ENCODE measurements at places on chromosomes 7 and 10.

GRCh38 chr10:62665771-62666170, 138.7 kb upstream of the ADO start:
- no peak for DNase-seq

DNA sequence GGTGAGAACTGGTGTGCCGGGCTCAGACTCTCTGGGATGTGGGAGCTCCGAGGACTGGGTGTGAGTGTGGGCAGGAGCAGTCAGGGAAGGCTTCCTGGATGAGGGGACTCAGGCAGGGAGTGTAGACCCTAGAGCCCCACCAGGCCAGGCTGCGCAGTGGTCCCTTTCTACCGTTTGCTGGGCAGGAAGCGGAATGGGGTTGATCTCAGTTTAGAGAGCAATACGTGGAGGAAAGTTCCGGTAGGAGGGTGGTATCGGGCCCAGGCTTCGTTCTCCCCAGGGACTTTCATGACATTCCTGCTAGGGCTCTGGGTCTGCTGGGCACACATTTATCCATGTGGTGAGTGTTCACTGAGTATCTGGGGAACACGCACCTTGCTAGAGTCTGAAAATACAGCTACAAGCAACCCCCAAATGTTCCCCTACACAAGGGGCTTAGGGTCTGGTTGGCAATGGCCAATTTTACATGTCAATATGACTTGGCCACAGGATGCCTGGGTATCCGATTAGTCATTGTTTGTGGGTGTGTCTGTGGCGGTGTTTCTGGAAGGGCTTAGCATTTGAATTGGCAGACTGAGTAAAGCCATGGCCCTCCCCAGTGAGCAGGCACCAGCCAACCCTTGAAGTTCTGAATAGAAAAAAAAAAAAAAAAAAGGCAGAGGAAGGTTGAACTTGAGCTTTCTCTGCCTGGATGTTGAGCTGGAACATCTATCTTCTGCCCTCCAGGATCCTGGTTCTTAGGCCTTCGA, 20.8 kb downstream of the GHRHR start:
- no peak for DNase-seq

DNA sequence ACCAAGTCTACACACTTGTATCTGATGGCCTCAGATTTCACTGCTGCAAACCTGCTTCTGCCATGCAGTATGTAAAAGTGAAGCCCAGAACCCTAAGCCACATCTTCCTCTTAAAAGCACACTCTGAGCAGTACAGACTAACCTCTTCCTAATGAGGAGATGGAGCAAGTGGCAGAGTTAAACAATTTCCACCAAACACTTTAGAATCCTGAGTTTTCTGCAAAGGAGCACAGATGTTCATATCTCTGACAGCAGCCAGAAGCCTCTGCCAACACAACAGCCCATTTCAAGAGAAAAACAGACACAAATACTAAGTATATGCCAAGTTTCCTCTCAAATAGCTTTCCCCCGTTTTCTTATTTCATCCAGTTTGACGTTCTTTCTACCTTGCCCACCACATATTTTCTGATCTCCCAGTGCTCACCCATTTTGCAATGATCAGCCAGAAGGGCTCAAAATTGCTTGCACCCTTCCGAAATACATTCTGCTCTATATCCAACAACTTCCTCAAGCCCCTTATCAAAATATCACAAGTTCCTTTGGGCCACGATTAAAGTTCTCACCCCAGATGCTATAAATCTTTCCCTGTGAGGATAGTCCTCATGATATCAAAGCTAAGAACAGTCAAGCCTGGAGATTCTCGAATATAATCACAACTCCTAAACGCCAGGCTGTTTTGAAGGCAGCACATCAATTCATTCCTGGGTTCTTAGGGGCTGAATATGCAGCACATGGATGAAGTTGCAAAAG, 27.5 kb downstream of the ELMO1 start:
- DNase-seq = no peak

GRCh38 chr10:114402233-114402632, 2.1 kb downstream of the AFAP1L2 start:
- no peak for DNase-seq

DNA sequence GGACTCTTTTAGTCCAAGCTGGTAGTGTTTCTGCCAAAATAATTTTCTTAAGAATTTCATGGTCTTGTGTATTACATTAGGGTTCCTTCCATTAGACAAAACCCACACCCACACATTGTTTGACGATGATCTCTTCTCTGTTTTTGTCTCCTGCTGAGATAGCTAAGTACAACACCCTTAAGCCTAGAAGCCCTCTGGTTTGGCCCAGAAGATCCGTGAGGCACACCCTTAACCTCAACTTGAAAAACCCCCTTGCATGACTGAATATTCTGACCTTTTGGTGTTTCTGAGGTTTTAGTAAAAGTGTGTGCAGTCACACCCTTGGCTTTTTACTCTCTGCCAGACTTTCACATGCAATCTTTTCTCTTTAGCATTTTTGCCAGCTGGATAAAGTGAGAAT, 29.3 kb upstream of the ERCC6 start:
- no peak for DNase-seq

GRCh38 chr10:80447436-80448190, 6.5 kb upstream of the TSPAN14 start:
- no peak for DNase-seq

DNA sequence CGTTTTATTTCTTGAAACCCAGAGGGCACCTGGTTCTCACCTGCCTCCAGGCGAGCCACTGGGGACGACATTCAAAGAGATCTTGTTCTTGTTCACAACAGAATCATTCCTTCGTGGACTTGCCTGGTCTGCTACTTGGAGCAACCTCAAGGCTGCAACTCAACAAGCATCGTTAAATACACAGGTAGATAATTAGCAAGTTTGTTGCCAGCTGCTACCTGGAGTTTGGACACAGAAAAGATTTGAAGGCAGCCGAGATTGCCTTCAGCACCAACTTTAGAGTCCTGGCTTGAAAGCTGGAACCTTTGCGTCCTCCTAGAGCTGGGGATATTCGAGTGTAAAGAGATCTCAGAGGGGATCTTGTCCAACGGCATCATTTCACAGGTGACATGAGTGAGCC, 89.6 kb upstream of the C7orf33 start:
- no peak for DNase-seq

DNA sequence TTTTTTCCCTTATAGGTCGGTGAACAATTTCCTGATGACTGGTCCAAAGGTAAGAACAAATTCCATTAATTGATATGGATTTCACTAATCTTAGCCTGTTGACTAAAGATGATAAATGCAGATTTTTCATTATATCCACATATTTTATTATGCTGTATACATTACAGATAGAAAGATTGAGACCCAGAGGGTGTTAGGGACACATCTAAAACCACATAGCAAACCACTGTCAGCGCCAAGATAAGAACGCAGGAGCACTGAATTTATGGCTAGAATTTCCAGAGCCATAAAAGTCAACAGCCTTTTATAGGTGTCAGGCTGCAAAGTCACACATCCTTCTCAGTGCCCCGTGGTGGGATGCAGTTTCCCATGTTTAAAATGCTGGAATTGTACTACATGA, 16.2 kb downstream of the WNT8B start:
- no peak for DNase-seq

GRCh38 chr7:28980451-28981160, 22.5 kb upstream of the TRIL start:
- no peak for DNase-seq

DNA sequence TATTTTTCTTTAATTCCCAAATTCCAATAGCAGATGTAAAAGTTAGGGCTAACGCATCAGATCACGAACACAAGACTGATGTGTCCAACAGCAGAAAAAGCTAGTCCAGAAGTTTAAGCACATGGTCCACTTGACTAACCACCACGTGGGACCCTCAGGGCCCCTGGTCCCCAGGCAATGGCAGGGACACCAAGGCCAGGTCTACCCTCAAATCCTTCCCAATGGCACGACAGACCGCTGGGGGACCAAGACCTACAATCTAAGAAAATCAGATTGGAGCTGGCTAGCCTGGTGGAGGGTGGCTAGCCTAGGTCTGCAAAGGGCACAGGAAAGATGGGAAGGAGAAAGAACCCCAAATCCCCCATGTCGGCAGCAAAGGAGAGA, 1.5 kb downstream of the GIGYF1 start:
- DNase-seq = no peak
